ENCODE measurements at places on chromosomes 4 and X.

DNA sequence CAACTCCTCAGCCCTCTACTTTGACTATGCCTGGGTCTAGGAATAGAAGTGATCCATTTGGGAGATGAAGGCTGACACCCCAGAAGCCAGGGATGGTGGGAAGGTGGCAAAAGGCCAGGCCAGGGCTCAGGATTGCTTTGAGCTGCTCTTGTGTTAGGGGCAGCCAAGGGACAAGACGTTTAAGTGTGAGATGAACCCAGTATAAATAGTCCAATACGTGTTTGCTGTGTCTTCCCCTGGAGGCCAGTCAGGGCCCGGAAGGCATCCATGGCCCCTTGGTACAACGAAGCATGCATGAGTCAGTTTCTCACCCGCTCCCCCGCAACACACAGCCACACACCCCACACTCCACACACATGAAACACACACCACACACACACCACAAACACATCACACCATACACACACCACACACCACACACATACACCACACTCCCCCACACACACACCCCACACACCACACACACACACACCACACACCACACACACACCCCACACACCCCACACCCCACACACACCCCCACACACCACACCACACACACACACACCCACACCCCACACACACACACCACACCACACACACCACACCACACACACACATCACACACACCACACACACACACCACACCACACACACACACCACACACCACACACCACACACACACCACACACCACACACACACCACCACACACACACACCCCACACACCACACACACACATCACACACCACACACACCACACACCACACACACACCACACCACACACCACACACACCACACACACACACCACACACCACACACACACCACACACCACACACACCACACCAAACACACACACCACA lies 5.1 kb downstream of the STARD8 start:
- DNase-seq: no peak

- no peak for DNase-seq
Measured at GRCh38 chr4:160495356-160495755, 1392.5 kb downstream of the RAPGEF2 start.

GRCh38 chrX:1102786-1103185 lies 109.7 kb downstream of the CRLF2 start:
- DNase-seq: no peak

DNA sequence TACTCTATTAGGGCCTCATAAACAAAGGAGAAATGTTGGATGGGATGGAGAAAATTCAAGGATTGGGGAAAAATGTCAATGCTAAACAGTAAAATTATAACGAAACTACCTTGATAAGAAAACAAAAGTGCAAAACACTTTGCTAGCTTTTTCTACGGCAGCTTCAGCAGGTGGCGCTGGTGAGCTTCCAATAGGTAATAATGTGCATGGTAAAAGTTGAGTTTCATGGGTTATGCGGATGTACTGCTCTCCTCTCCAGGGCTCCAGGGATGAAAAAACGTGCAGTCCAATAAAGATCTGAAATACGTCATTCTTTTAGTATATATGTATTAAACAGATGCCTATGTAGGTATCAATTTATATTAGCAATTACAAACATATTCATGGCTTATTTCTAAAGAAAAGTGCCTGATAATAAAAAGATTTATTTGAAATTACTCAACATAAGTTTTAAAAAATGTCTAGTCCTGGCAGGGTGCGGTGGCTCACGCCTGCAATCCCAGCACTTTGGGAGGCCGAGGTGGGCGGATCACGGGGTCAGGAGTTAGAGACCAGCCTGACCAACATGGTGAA lies 239.6 kb downstream of the GRXCR1 start:
- DNase-seq: peak; percentile 38

- DNase-seq: no peak
Measured at GRCh38 chrX:124736553-124737270, 390.3 kb downstream of the SH2D1A start.

DNA sequence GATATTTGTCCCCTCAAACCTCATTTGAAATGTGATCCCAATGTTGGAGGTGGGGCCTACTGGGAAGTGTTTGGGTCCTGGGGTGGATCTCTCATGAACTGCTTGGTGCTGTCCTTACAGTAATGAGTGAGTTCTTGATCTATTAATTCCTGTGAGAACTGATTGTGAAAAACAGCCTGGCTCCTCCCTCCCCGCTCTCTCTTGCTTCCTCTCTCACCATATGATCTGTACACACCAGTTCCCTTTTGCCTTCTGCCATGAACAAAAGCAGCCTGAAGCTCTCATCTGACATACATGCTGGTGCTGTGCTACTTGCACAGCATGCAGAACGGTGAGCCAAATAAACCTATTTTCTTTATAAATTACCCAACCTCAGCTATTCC lies 11.2 kb upstream of the YIPF7 start:
- no peak for DNase-seq

DNA sequence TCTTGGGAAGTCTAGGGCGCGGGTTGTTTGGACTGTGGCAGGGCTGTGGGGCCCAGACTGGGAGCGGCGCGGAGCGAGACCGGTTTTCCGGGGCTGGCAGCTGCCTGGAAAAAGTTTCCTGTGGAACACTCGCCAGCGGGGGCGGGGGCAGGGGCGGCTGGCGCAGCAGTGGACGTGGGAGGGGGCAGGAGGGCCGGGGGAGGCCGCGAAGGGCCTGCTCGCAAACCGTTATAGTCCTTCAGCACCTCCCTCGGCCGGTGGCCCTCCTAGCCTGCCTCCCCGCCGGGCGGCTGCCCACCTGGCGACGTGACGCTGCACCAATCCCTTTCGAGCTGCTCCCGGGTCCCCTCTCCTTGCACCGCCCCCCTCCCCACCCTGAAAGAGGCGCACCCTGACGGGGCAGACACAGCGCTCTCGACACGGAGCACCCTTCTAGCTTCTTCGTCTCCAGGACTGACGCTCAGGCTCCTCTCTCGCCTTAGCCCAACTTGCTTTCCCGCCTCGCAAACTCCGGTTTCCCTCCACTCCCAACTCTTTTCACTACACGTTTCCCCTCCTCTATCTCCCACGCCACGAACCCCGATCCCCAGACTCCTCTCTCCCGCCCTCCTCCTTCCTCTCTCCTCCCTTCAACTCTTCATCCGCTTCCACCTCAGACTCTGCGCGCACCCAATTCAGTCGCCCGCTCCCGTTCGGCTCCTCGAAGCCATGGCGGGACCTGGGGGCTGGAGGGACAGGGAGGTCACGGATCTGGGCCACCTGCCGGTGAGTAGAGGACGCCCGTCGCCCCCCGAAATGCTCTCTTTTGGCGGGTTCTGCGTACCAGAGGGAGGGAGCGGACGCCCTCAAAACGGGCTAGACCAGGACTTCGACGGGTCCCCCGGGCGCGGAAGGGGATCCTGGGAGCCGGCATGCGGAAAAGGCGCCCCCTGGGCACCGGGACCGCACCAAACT lies at the start of gene NRK:
NRK (plus strand) TSS at position 402 of the 954 bp plus-strand sequence; CDS start at position 709, 307 bp downstream.
- DNase-seq: no peak
